ENCODE measurements at places on chromosomes 6 and 20.

- DNase-seq = no peak
Observed at GRCh38 chr6:161223646-161224045, 50.2 kb downstream of the AGPAT4 start.

- no peak for DNase-seq
Observed at GRCh38 chr20:46030284-46031013, 1.4 kb downstream of the SLC12A5 start.

DNA sequence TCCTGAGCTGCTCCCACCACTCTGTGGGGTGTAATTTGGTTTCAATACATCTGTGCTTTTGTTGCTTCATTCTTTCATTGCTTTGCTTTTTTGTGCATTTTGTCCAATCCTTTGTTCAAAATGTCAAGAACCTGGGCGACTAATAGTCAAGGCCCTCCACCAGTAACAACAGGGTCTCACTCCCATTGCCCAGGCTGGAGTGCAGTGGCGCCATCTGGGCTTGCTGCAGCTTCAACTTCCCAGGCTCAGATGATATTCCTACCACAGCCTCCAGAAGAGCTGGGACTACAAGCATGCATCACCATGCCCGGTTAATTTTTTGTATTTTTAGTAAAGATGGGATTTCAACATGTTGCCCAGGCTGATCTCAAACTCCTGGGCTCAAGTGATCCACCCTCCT is 169.2 kb downstream of the EYA2 start:
- DNase-seq = no peak

GRCh38 chr20:13305284-13305683 is 84.2 kb downstream of the ISM1 start:
- DNase-seq = no peak

GRCh38 chr6:134662077-134662700 is 287.7 kb downstream of the ALDH8A1 start:
- DNase-seq = no peak

- DNase-seq = no peak
Observed at GRCh38 chr6:134631398-134631924, 313.5 kb upstream of the SGK1 start.

DNA sequence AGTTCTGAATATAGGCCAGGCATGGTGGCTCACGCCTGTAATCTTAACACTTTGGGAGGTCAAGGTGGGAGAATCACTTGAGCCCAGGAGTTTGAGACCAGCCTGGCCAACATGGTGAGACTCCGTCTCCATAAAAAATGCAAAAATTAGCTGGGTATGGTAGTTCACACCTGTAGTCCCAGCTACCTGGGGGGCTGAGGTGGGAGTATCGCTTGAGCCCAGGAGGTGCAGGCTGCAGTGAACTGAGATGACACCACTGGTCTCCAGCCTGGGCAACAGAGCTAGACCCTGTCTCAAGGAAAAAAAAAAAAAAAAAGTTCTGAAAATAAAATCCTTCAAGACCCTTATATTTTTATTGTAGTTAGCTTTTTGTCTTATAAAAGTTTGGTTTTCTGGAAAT is 11.7 kb upstream of the WTAP start:
- DNase-seq = no peak

GRCh38 chr20:52405417-52405816 is 213.8 kb upstream of the ZFP64 start:
- no peak for DNase-seq

DNA sequence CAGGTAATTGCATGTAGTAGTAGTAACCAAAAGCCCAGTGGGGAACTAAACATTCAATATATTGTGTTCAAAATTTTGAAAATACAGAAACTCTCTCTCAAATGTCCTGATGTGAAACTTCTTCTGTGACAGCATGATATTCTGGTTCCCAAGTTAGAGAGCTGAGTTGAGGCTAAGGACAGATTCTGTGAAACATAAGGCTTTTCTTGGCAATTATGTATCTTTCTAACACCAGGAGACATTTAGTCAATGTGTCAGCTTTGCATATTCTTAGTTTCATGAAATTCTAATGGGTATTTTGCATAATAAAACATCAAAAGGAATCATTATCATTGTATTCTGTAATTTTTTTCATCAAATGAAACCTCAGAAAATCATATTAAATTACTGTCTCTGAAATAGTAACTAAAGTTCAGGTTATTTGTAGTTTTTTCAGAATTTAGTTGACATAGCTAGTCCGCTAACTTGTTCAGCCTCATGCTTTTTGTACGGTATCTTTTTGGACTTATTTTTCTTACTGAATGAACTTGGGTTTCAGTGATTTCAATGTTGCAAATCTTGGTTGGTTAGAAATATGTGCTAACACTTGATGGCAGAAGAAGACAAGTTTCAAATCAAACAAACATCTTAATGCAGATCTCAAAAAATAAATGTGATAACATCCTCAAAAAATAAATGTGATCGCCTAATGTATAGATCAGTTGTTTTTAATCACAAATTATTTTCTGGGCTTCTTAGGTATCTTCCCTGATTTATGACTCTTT is 70.4 kb downstream of the AKAP7 start:
- DNase-seq = no peak

GRCh38 chr6:157020398-157020797 is 243.2 kb downstream of the ARID1B start:
- DNase-seq = no peak
